NT2/D1 (cell line): ENCODE measurements at places on chromosomes 6 and 20.
A peak's percentile ranks its signal among the peaks of the same experiment; 100 is the strongest.

- no peak for DNase-seq
Observed at GRCh38 chr6:161921602-161922395, 647.9 kb upstream of the AGPAT4 start.

GRCh38 chr20:62938105-62938888 is at the start of gene GID8:
TSS of gene GID8 (plus strand) at chr20:62938147. CDS start at chr20:62941503, 3,356 bp downstream.
- DNase-seq, result no peak

- no peak for DNase-seq
Observed at GRCh38 chr6:138405816-138406413, 1.9 kb downstream of the HEBP2 start.

GRCh38 chr6:8059129-8059528 is 5.1 kb downstream of the BLOC1S5 start:
- DNase-seq, result no peak

DNA sequence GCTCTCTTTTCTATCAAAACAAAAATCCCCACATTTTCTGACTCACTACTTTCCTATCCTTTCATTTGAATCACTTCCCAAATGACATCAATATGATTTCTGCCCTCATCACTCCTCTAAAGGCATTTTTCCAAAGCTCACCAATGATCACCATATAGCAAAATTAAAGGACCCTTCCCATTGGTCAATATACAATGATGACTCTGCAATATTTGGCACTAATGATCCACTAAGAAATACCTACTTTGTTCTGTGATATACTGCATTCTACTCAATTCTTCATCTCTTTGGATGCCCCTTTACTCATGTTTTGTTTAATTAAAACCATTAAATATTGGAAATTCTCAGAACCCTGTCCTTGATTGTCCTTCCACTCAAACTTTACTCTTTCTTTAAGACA is 200.3 kb upstream of the PTCHD4 start:
- DNase-seq, result no peak

DNA sequence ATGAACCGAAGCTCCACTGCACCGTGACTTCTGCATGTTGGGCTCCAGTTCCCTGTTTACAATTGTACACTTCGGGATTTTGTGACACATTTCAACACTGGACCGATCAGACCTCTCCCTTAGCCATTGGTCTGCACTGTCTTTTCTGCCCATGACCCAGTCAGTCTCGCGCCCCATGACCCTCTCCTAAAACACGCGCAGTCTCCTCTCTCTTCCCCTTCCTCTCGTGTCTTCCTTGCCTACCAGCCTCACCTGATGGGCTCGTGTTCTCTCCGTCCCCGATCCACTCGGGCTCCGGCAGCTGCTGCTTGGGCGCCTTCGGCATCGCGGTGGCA is 535 bp upstream of the ABCF1 start:
- DNase-seq, result no peak

GRCh38 chr6:1463751-1464426 is 74.5 kb downstream of the FOXF2 start:
- no peak for DNase-seq

DNA sequence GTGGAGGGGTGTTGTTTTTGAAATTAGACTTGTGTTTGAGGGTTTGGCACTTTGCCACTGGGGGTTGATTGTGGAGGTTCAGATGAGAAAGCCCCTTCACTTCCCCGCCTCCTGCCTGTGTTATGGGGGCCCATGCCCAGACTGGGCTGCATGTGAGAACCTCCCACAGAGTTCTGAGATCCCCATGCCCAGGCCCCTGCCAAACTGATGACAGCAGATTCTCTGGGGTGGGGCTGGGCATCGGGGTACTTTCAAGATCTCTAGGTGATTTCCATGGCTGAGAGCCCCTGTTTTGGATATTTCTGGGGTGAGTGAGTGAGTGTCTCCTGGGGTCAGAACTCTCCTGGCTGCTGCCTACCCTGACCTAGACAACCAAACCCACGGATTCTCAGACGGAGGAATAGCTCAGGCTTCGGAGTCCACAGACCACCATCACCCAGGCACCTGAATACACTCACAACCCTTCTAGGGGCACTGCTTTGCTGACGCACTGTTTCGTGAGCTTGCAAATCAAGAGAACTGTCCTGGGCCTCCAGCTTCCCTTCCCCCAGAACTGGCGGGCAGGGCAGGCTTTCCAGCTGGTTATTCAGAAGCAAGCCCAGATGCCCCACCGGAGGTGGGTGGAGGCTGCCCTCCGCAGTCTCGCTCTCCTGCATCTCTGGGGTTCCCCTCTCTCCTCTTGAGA is 6.3 kb downstream of the BCAS1 start:
- DNase-seq, result no peak

- DNase-seq, result no peak
Observed at GRCh38 chr20:32959351-32960221, 44.6 kb downstream of the SUN5 start.

DNA sequence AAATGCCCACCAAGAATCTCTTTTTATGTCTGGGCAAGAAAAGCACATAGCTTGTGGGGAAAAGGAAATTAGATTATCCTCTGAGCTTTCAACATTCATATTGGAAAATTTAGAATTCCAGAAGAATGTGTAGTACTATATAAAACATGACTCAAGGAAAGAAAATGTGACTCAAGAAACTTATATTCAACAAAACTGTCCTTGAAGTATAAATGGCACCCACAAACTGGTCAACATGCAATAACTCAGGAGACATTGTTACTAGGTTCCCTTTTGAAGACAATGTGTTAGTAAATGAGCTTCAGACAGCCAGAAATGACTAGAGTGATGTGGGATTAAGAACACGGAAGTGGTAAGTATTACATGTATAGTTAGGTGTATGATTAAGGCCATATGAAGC is 26.1 kb upstream of the TINAG start:
- DNase-seq, result no peak

DNA sequence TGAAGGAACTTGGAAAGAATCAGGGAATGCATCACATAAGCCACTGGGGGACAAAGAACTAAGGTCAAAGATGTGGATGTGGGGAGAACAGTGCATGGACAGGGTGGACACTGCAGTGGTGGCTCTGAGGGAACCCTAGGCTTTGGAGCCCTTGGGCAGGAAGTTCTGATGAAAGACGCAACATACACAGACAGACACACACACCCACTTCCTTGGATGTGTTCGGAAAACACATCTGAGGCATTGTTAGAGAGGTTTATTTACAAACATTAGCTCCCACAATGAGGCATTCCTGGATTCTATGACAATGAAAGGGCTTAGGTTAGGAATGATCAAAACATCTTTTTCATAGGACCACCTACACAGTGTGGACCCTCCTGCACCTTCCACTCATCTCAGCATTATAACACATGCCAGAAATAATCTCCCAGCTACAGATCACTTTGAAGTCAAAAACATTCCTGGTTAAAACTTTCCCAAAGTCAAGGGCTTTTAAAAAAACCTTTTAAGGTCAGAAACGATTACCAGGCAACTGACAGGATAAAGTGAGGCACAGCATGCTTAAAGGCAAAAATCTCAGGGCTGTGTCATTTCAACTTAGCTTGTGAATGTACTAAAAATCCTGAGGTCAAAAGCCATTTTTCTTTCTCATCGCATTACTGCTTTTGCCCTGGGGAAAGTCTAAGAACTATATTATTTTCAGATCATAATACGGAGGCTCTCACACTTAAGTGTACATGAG is 6.4 kb upstream of the METTL24 start:
- no peak for DNase-seq

- peak; percentile 43 for DNase-seq
Observed at GRCh38 chr6:161498359-161498758, 224.5 kb upstream of the AGPAT4 start.
